ENCODE measurements at places on chromosomes 7 and 10.

GRCh38 chr7:15837306-15837950 lies 150.9 kb upstream of the MEOX2 start:
- DNase-seq, result no peak

DNA sequence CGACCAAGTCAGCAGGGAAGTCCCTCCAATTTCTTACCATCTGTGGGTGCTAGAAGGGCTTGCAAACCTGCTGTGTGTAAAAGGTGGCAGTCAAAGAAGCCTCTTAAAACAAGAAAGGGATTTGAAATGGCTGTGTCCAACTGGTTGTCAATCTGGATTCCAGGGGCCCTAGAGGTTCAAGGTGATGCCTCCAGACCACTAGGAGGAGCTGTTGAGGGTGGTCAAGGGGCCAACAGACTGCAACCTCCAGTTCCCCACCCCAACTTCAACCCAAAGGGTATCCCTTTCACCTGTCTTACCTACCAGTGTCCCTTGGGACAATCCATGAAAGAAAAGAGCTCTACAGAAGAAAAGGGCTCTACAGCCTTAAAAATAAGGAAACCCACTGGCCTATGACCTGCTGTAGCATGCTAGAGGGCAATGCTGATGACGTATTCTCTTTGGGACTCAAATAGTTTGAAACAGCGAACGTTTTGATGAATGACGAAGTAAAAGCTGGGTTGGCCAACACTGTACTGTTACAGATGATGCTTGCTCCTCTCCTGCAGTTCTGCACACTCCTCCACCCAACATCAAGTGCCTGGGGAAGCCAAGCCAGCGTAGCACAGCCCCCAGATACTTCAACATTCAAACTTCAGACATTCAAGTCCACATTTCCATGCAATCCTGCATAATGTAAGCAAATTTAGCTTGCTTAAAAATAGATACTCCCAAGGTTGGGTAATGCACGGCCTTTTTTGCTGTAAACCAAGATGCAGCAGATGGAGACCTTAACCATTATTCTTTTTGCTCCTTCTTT lies 45.9 kb upstream of the WDR11 start:
- DNase-seq, result no peak

DNA sequence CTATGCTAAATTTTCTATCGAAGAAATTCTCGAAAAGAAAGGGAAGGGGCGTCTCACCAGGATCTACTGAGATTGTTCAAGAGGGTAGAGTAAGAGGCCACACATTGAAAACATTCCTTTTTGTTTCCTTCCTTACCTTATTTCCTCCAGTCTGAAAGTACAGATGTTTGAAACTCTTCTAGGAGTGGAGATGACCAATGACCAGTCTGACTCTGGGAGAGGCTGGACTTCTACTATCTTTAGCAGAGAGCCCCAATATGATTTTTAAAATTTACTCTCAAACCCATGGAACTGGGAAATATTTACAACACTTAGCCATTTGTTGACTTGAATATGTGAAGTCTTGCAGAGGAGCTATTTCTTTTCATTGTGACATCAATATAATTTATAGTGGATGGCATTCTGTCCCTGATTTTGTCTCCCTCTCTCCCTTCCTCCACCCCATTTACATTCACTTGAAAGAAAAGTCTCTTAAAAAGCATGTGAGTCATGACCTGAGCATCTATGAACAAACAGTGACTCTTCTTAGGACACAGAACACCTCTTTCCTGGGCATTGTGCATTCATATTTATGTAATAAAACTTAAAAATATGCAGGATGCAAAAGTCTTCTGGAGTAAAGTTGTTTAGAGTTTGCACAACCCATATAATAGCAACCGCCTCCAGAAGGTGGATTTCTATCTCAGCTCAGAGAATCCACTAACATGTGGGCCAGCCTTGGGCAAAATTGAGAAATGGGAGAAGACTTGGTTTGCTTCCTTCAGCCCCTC lies 31.2 kb upstream of the BMPER start:
- no peak for DNase-seq

DNA sequence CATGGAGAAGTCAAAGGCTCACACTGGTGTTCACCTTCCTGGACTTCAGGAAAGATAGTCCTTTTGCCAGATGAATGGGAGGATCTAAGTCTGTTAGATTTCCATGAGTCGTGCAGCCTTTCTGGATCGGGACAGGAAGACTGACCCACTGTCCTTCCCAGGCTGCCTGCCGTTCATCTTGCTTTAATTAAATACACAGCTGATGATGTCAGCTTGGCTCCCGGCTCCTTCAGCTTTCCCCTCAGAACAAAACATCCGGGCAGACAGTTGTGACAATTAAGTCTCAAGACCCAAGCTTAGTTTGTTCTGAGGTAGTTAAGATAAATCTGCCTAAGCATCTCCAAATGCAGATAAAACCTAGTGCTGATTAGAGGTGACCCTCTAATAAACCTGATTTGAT lies 58.6 kb downstream of the AUTS2 start:
- DNase-seq, result no peak

DNA sequence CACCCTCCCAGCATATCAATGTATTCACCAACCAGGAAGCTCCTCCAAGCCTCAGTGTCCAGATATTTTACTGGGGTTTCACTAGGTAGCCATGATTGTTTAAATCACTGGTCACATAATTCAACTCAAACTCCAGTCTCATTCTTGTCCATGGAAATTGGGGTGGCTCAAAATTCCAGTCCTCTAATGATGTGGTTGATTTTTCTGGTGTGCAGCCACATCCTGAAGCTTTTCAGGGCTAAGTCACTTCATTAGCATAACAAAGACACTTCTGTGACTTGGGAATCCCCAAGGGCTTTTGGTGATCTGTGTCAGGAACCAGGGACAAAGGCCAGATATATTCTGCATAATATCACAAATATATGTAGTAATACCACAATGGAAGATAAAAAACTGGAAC lies 786.9 kb upstream of the IGFBP3 start:
- no peak for DNase-seq

GRCh38 chr10:86946213-86947155 lies 10.9 kb downstream of the MMRN2 start:
- DNase-seq, result no peak

DNA sequence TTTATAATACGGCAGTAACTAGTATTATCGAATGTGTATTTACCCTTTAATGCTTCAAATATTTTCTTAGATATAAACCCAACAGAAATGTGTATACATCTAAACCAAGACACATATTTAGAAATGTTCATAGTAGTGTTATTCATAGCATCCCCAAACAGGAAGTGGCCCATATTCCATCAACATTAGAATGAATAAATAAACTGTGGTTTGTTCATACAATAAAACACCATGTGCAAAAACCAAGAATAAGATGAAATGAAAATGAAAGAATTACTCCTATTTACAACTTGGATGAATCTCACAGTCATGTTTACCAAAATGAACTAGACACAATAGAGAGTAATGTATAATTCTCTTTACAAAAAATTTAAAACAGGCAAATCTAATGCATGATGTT lies 9.2 kb upstream of the CAV2 start:
- DNase-seq, result no peak

GRCh38 chr10:120541984-120542383 lies 85.0 kb downstream of the PLPP4 start:
- DNase-seq, result no peak

- DNase-seq, result no peak
These were observed 264.6 kb downstream of the SNX10 start for GRCh38 chr7:26556061-26556881.

DNA sequence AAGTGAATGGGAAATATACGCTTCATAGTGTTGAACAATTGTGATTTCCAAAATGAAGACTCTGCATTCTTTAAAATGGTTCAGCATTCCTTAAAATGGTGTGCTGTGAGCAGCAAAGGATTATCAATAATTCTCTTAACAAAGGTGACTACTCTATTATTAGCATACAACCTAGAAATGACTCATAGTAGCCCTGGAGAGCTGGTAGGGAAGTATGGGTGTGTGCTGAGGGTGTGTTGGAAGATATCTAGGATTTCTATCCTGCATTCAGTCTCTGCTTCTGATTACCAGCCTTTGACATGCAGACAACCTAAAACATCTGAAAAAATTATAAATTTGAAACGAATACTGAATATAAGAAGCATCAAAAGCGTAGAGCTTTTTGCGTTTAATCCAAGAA lies 72.5 kb downstream of the SEMA3D start:
- DNase-seq, result no peak

GRCh38 chr10:73908853-73909539 lies 1.9 kb upstream of the PLAU start:
- peak; percentile 67 for DNase-seq

GRCh38 chr7:114916261-114916892 lies 5.5 kb upstream of the MDFIC start:
- DNase-seq, result no peak

- no peak for DNase-seq
These were observed 33.7 kb downstream of the ZMIZ1 start for GRCh38 chr10:79102498-79102874.

DNA sequence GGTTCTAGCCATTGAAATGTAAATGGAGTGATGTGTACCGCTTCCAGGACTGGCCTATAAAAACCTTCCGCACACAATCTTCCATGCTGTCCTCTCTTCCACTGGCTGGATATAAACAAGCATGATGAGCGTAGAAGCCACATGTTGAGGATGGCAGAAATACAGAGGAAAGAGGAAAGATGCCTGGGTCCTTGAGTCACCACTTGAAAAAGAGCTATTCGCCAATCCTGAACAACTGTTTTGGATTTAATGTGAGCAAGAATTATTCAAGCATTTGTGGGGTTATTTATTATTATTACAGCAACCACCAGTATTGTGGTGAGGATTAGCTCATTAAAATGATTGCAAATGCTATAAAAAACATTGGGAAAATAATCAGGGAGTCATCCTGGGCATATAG lies 45.8 kb upstream of the PLXNA4 start:
- DNase-seq, result no peak

GRCh38 chr7:155254018-155254417 lies 43.7 kb upstream of the INSIG1 start:
- no peak for DNase-seq

DNA sequence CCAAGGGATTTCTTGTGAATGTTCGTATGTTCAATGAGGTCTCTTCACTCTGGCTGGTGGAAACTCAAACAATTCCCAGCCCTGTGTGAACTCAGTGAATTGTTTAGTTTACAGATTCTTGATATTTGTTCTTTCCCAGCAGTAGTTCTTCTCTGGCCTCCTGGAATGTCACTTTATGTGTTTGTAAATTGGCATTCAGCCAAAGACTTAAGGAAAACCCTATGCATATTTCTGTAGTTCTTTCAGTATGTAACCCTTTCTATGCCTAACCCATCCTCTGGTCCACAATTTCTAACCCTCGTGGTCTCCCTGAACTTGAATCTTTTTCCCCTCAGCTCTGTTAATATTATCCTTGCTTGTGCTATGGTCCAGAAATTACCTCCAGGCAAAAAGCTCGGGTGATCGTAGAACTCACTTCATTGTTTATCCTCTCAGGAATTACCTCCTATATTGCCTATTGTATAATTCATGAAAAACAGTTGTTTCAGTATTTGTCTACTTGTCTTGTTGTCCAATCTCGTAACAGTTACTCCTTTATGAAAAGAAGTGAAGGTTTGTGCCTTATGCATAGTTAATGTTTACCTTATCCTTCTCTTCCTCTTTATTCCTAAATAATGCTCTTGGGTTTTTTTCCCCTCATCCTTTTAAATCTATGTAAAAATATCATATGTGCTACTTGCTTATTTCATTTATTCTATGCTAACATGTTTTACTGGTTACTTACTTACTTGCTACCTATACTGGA lies 23.7 kb upstream of the AGR3 start:
- no peak for DNase-seq

GRCh38 chr10:70174058-70174741 lies 3.9 kb upstream of the SAR1A start:
- no peak for DNase-seq

DNA sequence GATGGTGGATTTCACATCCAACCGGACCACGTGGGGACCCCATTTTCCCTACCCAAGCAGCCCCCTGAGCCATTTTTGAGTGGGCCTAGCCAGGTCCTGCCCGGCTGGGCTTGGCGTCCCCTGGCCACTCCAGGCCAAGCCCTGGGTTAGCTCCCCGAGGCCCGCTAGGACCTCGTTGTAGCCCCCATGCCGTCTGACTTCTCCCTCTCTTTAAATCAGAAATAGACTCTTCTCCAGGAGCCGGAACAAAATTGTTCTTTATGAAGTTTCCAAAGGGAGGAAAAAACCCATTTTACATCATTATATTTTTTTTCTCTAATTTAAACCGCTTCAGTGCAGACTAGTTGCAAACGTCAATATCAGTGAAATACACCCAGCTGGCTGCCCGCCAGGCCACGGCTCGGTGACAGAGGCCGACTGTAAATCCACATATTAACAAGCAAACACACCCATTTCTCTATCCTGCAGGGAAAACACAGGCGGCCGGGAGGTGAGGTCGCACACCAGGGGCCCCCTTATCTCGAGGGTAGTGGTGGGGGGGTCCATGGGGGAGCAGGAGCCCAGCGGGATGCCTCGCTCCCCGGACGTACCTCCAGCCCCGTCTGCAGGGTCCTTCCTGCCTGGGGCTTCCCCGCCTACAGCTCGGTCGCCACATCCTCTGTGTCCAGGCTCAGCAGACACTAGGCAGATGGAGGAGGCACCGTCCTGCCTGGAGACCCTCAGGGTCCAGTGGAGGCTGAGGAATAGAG lies 72.7 kb downstream of the ELFN1 start:
- no peak for DNase-seq

GRCh38 chr7:29255199-29255878 lies 60.8 kb downstream of the CHN2 start:
- no peak for DNase-seq

DNA sequence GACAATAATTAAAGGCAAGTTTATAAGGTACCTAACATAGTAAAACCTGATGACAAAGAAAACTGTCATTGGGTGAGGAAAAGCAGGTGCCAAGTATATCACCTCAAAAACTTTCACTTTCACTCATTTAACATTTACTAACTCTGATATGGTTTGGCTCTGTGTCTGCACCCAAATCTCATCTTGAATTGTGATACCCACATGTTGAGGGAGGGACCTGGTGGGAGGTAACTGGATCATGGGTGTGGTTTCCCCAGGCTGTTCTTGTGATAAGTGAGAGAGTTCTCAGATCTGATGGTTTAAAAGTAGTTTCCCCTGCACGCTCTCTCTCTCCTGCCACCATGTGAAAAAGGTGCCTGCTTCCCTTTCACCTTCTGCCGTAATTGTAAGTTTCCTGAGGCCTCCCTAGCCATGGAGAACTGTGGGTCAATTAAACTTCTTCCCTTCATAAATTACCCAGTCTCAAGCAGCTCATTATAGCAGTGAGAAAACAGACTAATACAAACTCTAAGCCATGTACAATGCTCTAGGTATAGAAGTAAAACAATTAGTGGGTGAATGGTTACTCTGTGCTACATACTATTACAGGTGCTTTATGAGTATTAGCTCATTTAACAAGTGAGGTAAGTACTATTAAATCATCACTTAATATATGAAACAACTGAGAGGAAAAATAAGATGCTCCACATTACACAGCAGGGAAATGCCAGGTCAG lies 199.0 kb downstream of the CHCHD3 start:
- DNase-seq, result no peak

- no peak for DNase-seq
These were observed 24.3 kb upstream of the PDZD8 start for GRCh38 chr10:117399341-117400196.

GRCh38 chr10:52633266-52633665 lies 139.3 kb downstream of the MBL2 start:
- DNase-seq, result no peak

- DNase-seq, result no peak
These were observed 27.9 kb downstream of the FOXL3 start for GRCh38 chr7:317643-318405.
